AG09309 (cell line): ENCODE measurements at places on chromosomes 6 and 20.

- DNase-seq: no peak
These were observed 89.7 kb downstream of the LY86 start for GRCh38 chr6:6678185-6678671.

DNA sequence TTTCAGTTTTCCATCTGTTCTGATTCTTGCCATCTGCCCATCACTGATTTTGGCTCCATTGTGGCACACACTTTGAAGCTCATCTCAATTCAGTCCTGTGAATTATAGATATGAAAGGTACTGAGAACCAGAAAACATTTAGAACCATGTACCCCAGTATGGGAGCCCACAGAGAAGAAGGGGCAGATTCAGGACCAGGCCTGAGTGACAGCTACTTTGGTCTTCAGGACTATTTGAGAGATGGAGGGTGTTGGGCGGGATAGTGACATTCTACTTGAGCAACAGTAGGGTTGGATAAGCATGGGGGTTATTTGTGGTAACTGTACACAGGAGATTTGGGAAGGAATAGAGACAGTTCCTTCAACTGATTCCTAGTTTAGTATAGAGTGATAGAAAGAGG lies 259.2 kb upstream of the MANEA start:
- DNase-seq: no peak

GRCh38 chr6:157242791-157243190 lies 80.5 kb downstream of the TMEM242 start:
- no peak for DNase-seq

DNA sequence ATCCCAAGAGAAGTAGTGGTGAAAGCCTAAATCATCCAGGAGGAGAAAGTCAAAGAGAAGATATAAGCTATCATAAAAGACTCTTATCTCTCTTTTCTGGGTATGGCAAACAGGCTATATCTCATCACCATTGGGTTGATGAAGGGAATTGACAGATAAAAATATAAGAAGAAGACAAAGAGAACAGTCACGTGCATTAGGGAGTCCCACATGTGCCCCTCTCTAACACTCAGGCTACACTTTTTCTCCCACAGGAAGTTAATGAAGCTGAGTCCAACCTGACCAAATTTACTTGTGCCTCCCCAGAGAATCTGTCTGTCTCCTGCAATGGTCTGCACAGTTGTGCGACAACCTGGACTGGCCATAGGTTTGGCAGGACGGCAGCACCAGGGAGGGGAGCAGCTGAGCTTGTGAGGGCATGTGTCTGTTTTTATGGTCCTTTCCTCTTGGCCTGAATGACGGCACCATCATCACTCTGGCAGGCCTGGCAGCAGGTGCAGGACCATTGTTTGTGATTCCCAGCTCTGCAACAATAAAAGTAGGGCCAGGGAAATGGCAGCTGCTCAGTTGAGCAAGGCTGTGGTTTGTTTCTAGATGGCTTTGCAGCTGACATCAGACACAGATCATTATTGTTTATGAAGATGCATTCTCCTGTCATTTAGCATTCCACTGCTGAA lies 144.5 kb upstream of the MCHR2 start:
- DNase-seq: no peak
